ENCODE measurements at places on chromosomes 4 and X.

GRCh38 chrX:87728024-87728423 is 210.4 kb downstream of the KLHL4 start:
- DNase-seq = no peak

- no peak for DNase-seq
Observed at GRCh38 chrX:32749070-32749469, 462.3 kb downstream of the DMD start.

DNA sequence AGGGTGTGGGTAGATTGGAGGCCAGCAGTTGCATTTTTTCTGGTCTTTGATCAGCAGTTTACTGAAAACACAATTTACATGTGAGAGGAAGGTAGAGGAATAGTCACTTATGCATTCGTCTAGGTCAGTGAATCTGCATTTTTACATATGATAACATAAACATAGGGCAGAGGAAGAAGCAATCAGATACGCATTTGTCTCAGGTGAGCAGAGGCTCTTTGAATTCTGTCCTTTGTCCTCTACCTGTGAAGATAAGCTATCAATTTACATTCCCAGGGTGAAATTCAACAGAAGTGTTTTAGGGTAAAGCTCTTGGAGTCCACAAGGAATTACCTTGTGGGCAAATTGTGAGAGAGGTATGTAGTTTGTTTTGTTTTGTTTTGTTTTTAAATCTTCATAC is 306.5 kb downstream of the MAGEB5 start:
- DNase-seq = no peak

DNA sequence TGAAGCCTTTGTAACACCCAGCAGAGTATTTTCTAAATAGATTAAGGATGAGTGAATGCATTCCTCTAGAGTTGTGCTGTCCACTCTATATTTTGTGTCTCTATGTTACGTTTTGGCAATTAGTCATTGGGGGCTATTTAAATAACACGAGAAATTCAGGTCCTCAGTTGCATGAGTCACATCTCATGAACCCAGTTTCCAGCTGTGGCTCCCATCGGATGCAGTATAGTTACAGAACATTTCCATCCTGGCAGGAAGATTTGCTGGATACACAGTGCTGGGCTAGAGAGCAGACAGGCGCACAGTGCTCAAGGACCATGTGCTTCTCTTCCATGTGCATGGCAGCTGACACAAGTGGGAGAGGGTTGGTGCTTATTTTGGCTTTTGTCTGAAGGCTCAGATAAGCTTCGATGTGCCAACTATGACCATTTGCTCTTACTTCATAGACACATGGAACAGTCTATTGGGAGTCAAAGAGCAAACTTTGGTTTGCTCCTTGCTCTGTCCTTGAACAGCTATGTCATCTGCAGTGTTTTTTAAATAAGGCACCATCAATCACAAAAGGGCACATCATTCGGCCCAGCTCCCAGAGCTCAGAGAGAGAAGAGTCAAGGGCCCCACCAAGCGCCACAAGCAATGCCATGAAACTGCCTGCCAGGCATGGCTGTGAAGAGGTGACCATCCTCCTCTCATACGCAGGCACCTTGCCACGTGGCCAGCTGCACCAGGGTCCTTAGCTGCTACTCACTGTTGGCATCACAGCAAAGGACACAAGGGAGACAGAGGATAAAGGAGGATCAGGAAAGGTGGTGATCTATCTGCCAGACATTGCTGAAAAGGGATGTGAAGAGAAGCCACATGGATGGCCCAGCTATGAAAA is 8.1 kb upstream of the STS start:
- DNase-seq = no peak

- DNase-seq = no peak
Observed at GRCh38 chr4:10625131-10625530, 59.4 kb downstream of the CLNK start.

DNA sequence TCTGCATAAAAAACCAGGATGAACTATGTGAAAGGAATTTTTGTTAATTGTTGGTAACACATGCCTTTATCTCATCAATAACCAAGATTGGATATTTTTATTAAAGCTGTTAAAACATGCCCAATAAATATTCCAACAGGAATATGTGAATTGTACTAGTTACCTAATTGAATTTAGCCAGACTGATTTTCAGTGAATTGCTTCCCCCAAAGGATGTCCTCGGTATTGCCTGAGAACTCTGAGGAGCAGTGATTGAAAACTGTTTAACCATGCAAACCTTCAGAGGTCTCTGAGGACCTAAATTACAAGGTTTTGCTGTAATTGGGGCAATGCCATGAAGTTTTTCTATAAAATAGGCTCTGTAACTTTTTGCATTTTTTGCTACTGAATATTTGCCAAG is 66.6 kb downstream of the BLTP1 start:
- DNase-seq = no peak

DNA sequence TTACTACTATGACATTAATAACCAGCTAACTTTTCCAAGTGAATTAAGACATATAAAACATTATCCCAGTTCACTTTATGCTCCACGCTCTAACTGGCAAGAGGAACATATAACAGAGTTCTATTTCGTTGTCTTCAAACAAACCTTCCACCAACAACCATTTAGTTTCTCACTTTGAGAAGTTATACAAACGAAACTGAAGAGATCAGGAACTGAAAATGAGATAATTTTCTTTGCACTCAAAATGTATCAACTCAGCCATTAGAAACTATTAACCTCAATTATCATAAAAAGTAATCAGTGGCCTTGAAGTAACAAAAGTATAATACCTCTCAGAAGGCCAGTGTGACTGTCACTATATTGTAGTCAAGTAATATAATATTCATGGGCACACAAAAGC is 70.1 kb downstream of the CHM start:
- DNase-seq = no peak

GRCh38 chr4:15690020-15690809 is 8.6 kb downstream of the FAM200B start:
- no peak for DNase-seq

DNA sequence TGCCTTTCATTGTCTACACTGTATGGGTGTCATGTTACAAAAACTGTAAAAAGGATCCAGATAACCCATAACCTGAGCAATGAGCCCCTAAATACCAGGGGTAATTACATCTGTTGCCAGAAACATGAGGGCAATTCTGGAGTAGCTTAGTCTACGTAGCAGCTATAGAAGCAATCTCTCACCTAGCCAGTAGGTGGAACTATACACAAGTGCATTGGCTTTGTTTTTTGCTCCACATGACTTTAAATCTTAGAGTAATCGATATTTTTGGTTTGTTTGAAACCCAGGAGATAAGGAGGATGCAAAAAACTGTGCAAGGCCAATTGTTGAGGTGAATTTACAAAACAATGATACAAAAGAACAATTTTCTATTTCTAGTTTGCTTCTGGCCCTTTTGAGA is 57.5 kb downstream of the GPR82 start:
- no peak for DNase-seq

DNA sequence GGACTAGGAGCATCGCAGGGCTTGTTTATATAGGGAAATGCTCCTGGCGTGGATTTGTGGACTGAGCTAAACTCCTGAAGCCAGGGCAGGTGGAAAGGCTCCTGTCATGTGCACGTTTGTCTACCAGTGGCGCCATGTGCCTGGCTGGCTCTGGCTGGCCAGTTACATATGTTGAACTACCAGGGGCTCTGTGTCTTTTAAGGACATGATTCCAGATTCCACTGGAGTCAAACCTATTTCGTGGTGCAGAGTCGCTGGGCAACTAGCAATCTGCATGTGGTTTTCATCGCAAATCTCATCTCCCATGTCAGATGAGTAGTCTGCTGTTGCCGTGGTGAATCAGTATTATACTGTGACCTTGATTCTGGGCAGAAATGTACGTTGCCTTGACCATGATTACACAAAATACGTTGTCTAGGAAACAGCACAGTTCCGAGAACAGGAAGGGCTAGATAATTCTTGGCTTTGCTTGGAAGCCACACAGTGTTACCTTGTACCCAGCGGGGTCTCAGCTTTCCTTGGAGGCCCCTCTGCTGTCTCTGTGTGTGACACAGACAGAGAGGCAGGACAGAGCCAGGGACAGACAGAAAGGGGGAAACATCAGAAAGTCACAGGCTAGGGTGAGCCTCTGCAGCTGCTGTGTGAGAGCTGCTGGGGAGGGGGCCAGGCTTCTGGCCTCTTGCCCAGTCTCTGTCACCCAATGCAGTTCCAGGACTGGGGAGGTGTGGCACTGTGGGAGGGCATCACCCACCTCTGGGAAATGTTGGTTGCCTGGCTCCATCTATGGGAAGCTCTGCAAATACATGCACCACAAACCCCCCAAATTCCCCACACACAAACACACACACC is 19.2 kb downstream of the PNMA6E start:
- DNase-seq = no peak

DNA sequence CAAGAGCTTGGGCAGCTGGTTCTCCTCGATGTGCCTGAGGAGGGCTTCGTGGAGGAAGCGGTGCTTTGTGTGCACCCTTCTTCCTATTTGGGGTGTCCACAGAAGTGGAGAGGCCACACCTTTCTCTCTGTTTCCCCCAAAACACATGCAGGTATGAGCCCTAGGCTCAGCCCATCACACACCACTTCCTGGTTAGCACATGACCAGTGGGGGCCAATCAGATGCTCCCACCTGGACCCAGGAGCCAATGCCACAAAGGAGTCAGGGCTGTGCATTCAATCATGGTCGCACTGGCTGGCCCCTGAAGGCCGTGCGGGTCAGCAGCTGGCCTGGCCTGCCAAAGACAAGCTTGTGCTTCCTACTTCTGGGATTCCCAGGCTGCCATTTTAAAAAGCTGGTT is 51.4 kb downstream of the PPP2R2C start:
- DNase-seq = no peak

- no peak for DNase-seq
Observed at GRCh38 chr4:176302283-176303275, 17.2 kb upstream of the SPCS3 start.

DNA sequence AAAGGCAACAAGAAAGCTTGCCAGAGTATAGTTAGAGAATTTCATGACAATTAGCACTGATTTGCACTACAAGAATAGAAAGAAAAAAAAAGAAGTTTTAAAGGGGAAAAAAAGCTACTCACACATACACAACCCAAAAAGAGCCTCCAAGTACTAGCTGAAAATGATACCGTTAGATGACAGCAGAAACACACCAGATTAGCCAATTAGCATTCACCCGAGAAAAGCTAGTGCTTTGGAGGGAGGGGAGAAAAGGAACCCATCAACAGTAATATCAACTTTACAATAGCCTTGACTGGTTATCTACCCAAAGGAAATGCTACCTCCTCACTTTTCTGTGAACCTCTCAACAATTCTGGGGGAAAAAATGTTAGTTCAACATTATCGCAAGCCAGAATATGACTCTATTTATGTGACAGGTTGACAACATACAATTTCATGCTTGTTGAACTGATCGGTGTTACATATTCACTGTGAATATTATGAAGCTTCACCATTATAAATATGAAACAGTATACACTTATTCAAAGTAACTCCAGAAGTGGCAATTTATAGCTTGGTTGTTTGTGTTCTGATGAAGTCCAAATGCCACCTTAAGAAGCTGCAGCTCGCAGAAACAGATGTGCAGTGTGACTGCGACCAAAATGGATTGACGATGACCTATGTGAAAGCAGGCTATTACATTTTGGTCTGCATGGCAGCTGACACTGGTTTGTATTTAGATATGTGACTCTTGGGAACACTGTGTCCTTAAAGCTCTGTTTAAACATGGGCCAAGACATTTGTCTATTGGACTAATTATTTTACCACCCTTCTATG is 15.9 kb downstream of the PPARGC1A start:
- no peak for DNase-seq

DNA sequence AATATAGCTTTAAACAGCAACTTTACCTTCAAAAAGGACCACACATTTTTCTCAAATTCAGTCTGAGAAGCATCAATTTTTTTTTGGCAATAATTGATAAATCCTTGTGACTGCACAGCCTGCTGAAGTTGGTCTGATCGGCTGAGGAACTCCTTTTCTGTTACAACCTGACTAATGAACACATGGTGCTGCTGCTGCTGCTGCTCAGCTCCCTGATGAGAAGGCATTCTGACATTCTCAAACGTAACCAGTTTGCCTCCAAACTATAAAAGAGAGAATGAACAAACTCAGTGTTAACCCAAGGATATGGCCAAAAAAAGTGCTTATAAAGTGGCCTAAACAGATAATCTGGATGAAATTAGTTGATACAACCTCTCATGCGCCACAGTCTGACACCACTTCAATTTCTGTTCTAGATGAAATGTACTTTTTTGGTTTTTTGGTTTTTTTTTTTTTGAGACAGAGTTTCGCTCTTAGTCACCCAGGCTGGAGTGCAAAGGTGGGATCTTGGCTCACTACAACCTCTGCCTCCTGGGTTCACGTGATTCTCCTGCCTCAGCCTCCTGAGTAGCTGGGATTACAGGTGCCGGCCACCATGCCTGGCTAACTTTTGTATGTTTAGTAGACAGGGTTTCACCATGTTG is 26.5 kb downstream of the SEC31A start:
- DNase-seq = no peak

GRCh38 chr4:170234800-170235199 is 145.0 kb upstream of the AADAT start:
- DNase-seq = no peak

DNA sequence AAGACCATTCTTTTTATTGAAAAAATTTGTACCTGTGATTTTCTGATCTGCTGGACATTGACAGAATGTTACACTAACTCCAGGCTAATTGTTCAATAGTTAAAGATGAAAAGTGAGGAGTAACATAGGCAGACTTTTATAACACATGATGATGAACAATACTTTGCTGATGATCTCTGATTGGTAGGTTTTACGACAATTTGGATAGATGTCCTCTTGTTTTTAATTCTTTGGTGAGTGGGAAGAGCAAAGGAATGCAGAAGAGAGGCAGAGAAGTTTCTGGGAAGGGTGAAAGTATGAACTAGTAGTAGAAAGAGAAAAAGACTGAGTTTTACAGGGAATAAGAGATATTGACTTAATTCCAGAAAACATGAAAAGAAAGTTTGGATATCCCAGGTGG is 267.3 kb upstream of the HAND2 start:
- no peak for DNase-seq

- DNase-seq = no peak
Observed at GRCh38 chr4:39655876-39656275, 17.2 kb upstream of the SMIM14 start.

GRCh38 chr4:183843248-183843671 is 61.8 kb upstream of the STOX2 start:
- no peak for DNase-seq

DNA sequence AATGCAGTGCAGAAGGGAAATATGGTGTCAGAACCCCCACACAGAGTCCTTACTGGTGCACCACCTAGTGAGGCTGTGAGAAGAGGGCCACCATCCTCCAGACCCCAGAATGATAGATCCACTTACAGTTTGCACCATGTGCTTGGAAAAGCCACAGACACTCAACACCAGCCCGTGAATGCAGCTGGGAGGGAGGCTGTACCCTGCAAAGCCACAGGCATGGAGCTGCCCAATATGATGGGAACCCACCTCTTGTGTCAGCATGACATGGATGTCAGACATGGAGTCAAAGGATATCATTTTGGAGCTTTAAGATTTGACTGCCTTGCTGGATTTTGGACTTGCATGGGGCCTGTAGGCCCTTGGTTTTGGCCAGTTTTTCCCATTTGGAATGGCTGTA is 34.2 kb upstream of the PGM2 start:
- no peak for DNase-seq
